ENCODE measurements at places on chromosomes 7 and 10.

- DNase-seq: no peak
These were observed 48.8 kb upstream of the DGKI start for GRCh38 chr7:137895301-137896221.

GRCh38 chr7:1842321-1843221 is 172.5 kb downstream of the ELFN1 start:
- DNase-seq: no peak

- no peak for DNase-seq
These were observed 473.8 kb downstream of the KIF20B start for GRCh38 chr10:90175161-90175681.

GRCh38 chr7:148540041-148540738 is 50.4 kb upstream of the C7orf33 start:
- no peak for DNase-seq

- DNase-seq: no peak
These were observed 263.5 kb upstream of the PODXL start for GRCh38 chr7:131819891-131820290.

DNA sequence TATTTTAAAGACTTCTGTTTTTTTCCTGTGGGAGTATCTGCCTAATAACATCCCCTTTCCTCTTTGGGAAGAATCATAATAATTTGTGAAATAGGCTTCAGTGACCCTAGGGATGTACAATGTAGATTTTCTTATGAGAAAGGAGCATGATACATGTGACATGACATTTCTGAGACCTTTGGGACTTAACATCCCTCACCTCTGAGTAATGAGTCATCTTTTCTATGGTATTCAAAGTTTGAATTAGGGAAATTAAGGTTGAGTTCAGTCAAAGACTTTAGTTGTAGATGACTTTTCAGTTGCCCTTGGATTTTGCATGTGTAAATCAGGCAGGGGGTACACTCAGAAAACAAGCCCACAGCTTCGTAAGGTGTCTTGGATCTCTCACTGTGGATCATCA is 14.3 kb downstream of the GRK5 start:
- DNase-seq: no peak
